RWPE1 (cell line): ENCODE measurements at places on chromosomes 1 and 21.
A peak's percentile ranks its signal among the peaks of the same experiment; 100 is the strongest.

DNA sequence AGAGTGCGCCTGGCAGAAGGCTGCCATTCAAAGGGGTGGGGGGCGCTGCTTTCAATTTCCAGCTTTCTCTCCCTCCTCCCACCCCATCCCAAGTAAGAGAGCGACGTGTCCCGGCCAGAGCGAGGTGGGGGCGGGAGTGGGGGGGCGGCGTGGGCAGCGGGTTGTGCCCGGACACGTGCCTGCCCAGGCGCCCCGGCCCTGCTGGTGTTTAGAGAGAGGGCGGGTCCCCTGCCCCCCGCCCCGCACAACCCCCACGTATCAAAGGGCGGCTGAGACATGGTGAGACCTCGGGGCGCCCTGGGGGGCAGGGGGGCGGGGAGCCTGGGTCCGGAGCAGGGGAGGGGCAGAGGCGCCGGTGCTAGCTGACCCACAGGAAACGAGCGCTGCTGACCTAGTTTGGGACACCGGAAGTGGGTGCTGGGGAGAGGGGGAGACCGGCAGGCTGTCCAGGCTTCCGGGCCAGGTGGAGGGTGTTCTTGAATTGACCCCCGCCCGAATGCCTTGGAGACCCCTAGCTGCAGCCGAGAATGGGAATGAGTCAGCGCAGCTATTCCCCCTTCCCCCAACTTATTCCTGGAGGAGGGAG lies 1.3 kb downstream of the ZBTB7B start:
- no peak for DNase-seq

GRCh38 chr1:1217621-1218523 lies 3.9 kb upstream of the TNFRSF4 start:
- DNase-seq: peak; percentile 91

DNA sequence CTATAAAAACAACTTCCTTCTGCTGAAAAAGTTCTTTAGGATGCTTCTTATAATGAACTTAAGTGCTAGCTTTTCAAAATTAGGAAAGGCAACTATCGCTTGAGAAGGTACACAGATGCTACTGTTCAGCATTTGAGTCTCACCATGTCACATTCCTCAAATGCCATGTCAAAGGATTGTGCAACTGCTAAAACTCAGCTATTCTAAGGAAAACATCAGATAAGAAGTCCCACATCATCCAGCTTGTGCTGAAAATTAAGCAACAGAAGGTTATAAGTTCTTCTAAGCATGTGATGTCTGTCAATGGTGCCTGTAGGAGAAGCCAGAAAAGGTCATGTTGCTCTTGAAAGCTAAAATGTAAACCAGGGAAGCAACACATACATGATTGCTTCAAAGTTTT lies 36.5 kb downstream of the MCOLN2 start:
- DNase-seq: no peak

- no peak for DNase-seq
Measured at GRCh38 chr1:232473900-232474299, 156.0 kb downstream of the SIPA1L2 start.

DNA sequence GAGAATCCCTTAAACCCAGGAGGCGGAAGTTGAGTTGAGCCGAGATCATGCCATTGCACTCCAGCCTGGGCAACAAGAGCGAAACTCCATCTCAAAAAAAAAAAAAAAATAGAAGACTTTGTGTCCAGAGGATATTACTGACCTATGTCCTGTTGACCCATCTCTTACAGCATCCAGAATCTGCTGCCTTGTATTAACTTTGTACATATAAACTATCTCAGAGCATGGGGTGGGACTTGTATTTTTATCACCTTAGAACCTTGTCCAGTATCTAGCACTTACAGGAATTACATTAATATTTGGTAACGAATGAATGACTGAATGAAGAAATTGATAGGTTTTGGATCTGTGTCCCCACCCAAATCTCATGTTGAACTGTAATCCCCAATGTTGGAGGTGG lies 117.8 kb downstream of the TGFBR3 start:
- no peak for DNase-seq

- no peak for DNase-seq
Measured at GRCh38 chr1:38940339-38941047, 1.1 kb downstream of the RHBDL2 start.

GRCh38 chr1:85865213-85865612 lies 157.0 kb upstream of the ZNHIT6 start:
- no peak for DNase-seq

GRCh38 chr1:46665983-46666382 lies 2.2 kb downstream of the ATPAF1 start:
- DNase-seq: no peak

- no peak for DNase-seq
Measured at GRCh38 chr1:79903321-79903720, 896.8 kb upstream of the ADGRL4 start.

DNA sequence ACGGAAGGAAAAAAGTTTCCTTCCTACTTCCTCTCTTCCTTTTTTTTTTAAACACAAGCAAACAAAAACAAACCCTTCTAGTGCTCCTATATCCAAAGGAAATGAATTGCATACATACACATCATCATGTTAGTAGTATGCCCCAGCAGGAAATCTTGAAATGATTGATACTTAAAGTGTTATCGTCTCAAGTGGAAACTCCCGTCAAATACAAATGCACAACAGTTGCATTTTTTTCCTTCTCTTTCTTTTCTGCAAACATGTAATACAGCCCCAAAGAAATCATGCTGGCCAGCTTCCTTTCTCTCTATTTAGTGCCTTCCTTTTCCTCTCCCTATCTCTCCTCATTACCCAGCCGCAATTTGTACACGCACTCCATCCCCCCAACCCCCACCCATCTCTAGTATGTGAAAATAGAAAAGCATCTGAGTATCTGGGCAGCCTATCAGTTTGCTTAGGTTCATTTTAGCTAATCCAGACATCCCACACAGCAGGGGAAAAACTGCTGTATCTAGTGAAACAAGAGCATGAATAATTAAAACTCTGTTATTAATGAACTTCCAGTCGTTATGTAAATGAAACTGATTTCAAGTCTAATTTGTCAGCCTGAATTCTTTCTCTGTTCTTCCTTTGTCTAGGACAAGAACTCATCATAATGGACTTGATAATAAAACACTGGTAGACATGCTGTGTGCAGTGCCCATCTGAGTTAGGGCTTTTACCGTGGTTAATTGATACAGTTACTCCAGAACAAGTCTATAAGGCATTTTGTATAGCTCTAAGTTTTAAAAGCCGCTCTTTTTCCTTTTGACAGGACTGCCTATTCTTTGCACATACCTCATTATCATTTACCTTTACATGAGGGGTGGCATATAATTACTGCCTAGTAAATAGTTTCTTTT lies 336.5 kb upstream of the ADGRL2 start:
- no peak for DNase-seq
